ENCODE measurements at places on chromosomes 6 and 20.
A peak's percentile ranks its signal among the peaks of the same experiment; 100 is the strongest.

DNA sequence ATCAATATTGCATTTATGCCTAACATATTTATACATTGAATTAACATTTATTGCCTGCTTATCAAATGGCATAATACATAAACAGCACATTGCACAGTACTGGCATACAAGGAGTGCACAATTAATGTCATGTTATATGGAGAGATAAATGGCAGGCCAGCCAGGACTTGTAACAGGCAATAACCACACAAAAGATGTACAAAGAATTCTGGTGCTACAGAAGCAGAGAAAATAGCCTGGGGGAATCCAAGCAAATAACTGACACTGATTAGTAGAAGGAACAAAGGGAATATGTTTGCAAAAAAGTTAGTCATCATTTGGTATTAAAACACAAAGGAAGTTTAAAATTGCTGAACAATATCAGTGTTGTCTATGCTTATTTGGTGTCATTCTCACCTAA lies 27.3 kb downstream of the COL21A1 start:
- H3K27ac ChIP-seq: no peak overlapping the region
- no peaks in the 10 kb centered on the region for H3K27me3 ChIP-seq
- H3K4me3 ChIP-seq: no peak overlapping the region
- no peaks in the 10 kb centered on the region for H3K4me1 ChIP-seq

- H3K4me1 ChIP-seq: peaks cover 11% of the 10 kb centered on the region
- H3K36me3 ChIP-seq: peaks cover 17% of the 10 kb centered on the region
- peaks cover 5% of the 10 kb centered on the region for H3K27me3 ChIP-seq
- no peak for DNase-seq
These were observed 201.5 kb upstream of the ECI2 start for GRCh38 chr6:4336778-4337442.

- no peaks in the 10 kb centered on the region for H3K27me3 ChIP-seq
- H3K27ac ChIP-seq: no peak overlapping the region
- H3K36me3 ChIP-seq: no peaks in the 10 kb centered on the region
- DNase-seq: no peak
- peaks cover 20% of the 10 kb centered on the region for H3K4me1 ChIP-seq
These were observed 179.1 kb downstream of the DOK5 start for GRCh38 chr20:54654450-54654849.

DNA sequence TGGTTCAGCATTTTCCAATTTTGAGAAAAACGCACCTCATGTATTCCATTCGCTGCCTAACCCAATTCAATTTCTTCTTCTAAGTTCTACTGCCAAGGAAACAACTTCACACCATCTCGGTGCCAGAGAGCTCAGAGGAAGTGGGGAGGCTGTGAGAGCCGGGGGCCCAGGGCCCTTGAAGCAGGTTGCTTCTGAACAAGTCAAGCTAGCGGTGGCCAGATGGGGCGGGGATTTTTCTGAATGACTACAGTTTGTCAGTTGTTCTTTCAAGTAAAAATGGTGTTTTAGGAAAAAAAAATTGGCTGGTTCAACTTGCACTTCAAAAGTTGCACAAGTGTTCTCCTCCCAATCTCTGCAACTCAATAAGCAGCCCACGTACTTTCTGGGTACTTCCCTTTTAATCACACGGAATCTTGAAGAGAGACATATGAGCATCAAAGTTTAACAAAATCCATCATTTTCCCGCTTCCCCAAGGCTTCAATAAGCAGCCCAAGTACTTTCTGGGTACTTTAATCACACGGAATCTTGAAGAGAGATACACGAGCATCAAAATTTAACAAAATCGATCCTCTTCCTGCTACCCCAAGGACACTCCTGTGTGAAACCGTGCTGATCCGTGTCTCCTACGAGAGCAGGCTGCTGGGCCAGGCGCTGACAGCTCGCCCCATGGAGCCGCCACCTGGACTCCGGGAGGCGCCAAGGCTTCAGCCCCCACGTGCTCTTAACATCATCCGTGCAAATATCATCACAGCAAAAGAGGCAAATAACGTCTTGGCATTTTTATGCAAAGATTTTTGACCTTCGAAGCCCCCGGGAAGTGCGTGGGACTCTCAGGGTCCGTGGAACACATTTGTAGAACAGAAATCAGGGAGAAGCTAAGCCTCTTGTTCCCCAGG lies 186.7 kb upstream of the PDE10A start:
- peak overlapping the region; percentile 73 for H3K4me3 ChIP-seq
- peaks cover 56% of the 10 kb centered on the region for H3K4me1 ChIP-seq
- peak overlapping the region; percentile 76 for H3K27ac ChIP-seq
- no peak for DNase-seq
- peaks cover 46% of the 10 kb centered on the region for H3K27me3 ChIP-seq
- no peaks in the 10 kb centered on the region for H3K36me3 ChIP-seq

DNA sequence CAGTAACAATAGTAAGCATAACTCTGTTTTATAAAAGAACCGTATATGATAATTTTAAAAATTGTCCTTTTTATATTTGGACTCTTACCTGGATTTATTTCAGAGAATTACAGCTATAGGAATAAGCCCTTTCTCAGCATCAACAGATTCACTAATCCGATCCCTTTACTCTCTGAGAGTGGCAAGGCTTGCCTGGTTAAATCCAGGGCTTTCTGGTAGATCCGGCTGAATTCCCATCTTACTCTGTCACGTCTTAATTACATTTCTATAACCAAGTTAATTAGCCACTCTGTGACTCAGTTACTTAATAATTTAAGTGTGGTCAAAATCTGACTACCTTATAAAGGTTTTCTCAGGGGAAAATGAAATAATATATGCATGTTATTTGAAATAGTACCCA lies 294.7 kb downstream of the FRK start:
- H3K36me3 ChIP-seq: no peaks in the 10 kb centered on the region
- no peak overlapping the region for H3K4me3 ChIP-seq
- no peaks in the 10 kb centered on the region for H3K4me1 ChIP-seq
- DNase-seq: no peak
- H3K27ac ChIP-seq: no peak overlapping the region

DNA sequence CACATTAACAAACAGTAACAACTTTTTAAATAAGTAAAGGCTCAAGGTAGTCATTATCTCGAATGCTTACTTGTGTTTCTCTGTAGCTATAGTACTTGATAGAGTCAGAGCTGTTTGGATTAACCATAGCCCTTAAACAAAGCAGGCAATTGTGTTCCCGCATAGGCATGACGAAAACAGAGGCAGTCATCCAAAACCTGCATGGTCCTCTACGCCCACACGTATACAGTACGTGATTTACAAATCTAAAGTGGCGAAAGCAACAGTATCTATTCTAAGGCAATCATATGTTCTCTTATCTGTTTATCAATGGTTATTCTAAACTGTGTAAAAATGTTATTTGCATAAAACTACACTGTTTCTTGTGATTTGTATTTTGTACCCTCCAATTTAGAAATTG lies 31.8 kb downstream of the HFE start:
- peaks cover 20% of the 10 kb centered on the region for H3K4me1 ChIP-seq
- no peaks in the 10 kb centered on the region for H3K36me3 ChIP-seq
- no peaks in the 10 kb centered on the region for H3K27me3 ChIP-seq

DNA sequence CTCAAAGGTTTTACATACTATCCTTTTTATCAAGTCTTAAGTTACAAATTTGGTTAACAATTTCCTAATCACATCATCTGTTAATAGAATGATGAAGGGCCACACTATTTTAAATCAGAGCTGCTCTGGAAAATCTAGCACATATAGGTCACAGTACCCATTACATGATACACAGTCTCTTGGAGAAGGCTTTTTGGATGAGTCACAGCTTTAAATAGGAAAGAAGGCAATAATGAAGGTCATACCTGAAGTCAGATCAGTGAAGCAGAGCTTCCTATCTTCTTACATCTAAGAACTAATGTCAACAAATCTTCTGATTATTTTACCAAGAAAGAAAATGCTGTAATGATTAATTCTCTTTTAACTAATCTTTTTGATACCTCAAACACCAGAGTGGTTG lies 248.5 kb downstream of the BTBD9 start:
- H3K27ac ChIP-seq: no peak overlapping the region
- H3K27me3 ChIP-seq: peaks cover 7% of the 10 kb centered on the region
- no peak overlapping the region for H3K4me3 ChIP-seq
- DNase-seq: no peak

DNA sequence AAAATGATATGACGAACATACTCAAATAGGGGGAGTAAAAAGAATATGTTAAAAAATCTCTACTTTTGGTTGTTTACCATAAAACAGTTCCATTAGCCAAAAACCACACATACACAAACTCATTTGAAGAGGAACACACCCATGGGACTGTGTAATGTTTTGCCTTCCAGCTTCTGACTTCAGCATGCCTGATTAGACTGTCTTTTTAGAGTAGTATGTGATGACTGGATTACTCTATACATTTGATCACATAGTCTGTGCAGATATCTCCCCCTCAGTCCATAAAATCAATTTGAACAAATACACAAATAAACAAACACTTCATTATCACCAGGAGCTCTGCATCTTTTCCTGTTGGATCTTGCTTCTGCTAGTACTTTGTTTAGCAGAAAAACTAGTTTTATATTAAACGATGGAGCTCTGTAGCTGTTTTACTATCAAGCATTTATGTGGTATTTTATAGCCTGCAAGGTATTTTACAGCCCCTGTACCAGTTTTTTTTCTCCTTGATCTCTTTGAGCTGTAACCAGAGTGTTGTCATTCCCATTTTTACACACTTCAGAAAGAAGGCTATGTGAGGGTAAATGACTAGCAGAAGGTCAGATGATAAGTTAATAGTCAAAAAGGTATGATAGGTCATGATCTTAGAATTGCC lies 866.5 kb upstream of the MAP3K7 start:
- peaks cover 5% of the 10 kb centered on the region for H3K27me3 ChIP-seq
- H3K4me3 ChIP-seq: no peak overlapping the region
- DNase-seq: no peak
- no peak overlapping the region for H3K27ac ChIP-seq
- no peaks in the 10 kb centered on the region for H3K36me3 ChIP-seq
- H3K4me1 ChIP-seq: no peaks in the 10 kb centered on the region

- H3K4me1 ChIP-seq: peaks cover 5% of the 10 kb centered on the region
- H3K27me3 ChIP-seq: peaks cover 37% of the 10 kb centered on the region
- DNase-seq: no peak
- H3K36me3 ChIP-seq: no peaks in the 10 kb centered on the region
These were observed 4.1 kb downstream of the CCDC170 start for GRCh38 chr6:151497905-151498304.

- H3K27ac ChIP-seq: peak overlapping the region; percentile 17
- no peak overlapping the region for H3K4me3 ChIP-seq
- no peaks in the 10 kb centered on the region for H3K27me3 ChIP-seq
- no peak for DNase-seq
- peaks cover 46% of the 10 kb centered on the region for H3K36me3 ChIP-seq
- H3K4me1 ChIP-seq: peaks cover 19% of the 10 kb centered on the region
These were observed 87.8 kb downstream of the PLCB4 start for GRCh38 chr20:9156529-9157280.

- DNase-seq: no peak
- H3K27me3 ChIP-seq: peaks cover 4% of the 10 kb centered on the region
- H3K27ac ChIP-seq: no peak overlapping the region
- H3K36me3 ChIP-seq: peaks cover 10% of the 10 kb centered on the region
These were observed 105.4 kb downstream of the OGFRL1 start for GRCh38 chr6:71393981-71394432.

- peaks cover 37% of the 10 kb centered on the region for H3K4me1 ChIP-seq
- peak overlapping the region; percentile 68 for H3K27ac ChIP-seq
- H3K36me3 ChIP-seq: peaks cover 38% of the 10 kb centered on the region
These were observed 10.4 kb downstream of the MRPL14 start for GRCh38 chr6:44116641-44117382.

DNA sequence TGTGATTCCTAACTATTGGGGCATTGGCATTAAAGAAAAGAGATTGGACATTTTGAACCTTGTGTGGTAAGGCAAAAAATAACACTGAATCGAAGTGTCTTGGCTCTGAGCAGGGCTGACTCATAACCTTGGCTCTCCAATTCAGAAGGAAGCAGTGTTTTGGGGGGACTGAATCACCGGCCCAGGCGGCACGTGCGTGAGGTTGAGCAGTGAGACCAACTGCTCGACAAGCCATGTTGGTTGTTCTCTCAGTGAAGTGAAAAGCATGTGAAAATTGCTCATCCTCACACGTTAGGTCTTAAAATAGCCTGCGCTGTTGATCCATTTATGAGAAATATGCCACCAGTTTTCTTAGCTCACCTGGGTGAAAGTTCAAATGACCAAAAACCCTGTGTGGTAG lies 137.8 kb upstream of the SPACA1 start:
- H3K36me3 ChIP-seq: peaks cover 5% of the 10 kb centered on the region
- no peak overlapping the region for H3K4me3 ChIP-seq
- DNase-seq: no peak

GRCh38 chr6:75205776-75206575 lies at the start of gene COL12A1:
Gene COL12A1 (minus strand): TSS chr6:75206053. CDS start chr6:75202792, 3,261 bp downstream.
- no peak within 1 kb of the TSS for H3K27ac ChIP-seq
- H3K36me3 ChIP-seq: no peaks in the 10 kb centered on the region
- H3K27me3 ChIP-seq: peaks cover 94% of the 10 kb centered on the region
- DNase-seq: peak; percentile 73
- peaks cover 62% of the 10 kb centered on the region for H3K4me1 ChIP-seq

DNA sequence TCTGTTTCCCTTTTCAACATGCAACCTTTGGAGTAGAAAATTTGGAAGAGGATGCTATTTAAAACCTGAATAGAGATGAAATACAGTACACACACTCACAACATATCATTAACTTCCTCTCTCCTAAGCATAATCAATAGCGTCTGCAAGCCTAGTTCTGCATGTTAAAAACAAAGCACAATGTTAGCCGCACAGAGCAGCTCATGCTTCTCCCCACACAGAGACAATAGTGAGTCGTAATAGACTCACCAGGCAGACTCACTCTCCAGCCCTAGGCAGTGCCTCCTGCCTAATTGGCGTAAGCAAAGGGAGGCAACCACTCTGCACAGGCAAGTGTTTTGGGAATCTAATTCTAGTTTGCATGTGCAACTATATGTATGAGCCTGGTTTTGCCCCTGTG lies 45.8 kb upstream of the ARID1B start:
- H3K36me3 ChIP-seq: no peaks in the 10 kb centered on the region
- DNase-seq: no peak
- H3K27ac ChIP-seq: no peak overlapping the region

DNA sequence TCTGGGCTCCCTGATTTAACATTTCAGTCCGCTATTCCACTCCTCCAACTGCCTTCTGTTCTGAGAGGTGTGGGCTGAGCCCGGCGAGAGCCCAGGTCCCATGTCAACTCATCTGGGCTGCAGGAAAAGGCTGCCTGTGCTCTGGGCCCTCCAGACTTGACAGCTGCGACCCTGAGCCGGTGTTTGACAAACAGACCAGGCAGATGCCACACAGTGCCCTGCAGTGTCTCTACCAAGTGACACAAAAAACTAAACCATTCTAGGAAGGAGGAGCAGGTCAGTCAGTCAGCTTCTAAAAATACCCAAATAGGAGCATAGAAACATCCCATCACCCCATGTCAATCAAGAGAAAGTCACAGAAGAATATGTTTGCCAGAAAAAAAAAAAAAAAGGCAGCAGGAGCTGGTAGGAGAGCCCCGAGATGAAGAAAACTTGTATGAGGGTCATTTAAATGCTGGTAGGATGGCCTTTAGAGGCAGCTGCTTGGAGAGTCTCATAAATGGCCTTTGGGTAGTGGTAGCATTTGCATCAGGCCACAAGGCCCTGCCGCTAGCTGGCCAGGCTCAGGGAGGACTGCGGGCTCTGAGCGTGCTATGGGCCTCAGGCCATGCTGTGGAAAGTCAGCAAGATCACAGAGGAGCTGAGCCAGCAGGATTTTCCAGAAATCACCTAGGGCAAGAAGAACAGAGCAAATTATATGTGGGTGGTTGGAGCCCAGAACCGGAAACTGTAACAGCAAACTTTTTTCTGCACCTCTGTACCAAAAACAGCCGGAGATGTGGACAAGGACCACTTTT lies 36.6 kb upstream of the GFOD1 start:
- DNase-seq: no peak
- H3K27ac ChIP-seq: peak overlapping the region; percentile 93
- H3K36me3 ChIP-seq: no peaks in the 10 kb centered on the region
- no peak overlapping the region for H3K4me3 ChIP-seq

GRCh38 chr20:61146023-61146422 lies 106.0 kb upstream of the CDH4 start:
- H3K36me3 ChIP-seq: no peaks in the 10 kb centered on the region
- no peaks in the 10 kb centered on the region for H3K4me1 ChIP-seq
- H3K27ac ChIP-seq: no peak overlapping the region
- DNase-seq: no peak
